ENCODE measurements at places on chromosomes 1 and 21.

- DNase-seq = peak; percentile 91
Measured at GRCh38 chr1:198880818-198881597, 242.2 kb downstream of the PTPRC start.

DNA sequence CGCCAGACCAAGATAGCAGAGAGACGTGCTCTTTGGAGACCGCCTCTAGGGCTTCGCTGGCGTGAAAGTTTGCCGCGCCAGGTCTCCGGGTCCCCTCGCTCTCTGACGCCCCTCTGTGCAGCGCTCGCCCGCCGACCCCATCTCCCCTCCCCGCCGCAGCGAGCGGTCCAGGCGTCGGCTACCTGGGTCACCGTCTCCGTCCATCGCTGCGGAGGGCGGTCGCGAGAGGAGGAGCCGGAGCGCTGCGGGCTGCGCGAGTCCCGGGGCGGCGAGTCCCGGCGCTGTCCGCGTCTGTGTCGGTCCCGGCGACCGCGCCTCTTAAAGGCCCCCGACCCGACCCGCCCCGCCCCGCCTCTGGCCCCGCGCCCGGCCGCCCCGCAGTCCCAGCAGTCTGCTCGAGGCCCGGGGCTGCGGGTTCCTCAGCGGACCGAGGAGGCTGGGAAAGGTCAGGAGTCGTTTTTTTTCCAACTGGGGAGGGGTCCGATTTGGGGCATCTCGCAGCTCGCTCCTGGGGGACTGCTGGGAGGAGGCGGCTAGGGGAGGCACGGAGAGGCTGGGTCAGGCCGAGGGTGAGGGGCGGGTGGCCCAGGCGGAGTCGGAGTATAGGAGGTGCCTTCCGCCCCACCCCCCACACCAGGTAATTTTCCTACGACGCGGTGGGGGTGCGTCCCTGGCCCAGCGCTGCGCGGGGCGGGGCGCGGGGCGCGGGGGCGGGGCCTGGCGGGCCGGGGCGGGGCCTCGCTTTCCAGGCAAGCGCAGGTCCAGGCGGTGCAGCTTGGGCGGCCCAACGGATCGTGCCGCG is at the start of the genes FBXO2 and FBXO44:
FBXO2 (minus strand) TSS at position 293 of the 802 bp plus-strand sequence; CDS start at position 204, 89 bp downstream.
FBXO44 (plus strand) TSS at position 741 of the 802 bp plus-strand sequence. CDS start 959 bp downstream, outside the sequence.
- DNase-seq = peak; percentile 26

- no peak for DNase-seq
Measured at GRCh38 chr21:16071761-16072160, 342.0 kb downstream of the USP25 start.

- DNase-seq = no peak
Measured at GRCh38 chr1:221696718-221697461, 45.0 kb downstream of the DUSP10 start.
